Fibroblast of gingiva (primary cell): ENCODE measurements at places on chromosomes 1 and 21.

DNA sequence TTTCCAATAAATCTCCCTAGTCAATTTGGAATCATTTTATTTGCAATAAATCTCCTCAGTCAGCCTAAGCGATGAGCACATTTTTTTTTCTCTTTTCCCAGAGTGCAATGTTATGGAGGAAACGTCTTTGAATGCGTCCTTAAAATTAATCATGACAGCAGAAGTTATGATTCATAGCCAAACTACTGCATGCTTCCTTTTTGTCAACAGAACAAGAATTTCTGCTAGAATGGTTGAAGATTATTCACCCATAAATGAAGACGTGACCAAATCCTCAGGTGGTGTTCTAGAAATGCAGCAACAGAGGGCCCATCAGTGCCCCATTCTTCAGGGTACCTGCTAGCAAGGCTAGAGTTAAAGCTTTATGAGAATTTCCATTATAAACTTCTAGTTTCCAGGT lies 407.9 kb upstream of the PKN2 start:
- peak; percentile 32 for DNase-seq

DNA sequence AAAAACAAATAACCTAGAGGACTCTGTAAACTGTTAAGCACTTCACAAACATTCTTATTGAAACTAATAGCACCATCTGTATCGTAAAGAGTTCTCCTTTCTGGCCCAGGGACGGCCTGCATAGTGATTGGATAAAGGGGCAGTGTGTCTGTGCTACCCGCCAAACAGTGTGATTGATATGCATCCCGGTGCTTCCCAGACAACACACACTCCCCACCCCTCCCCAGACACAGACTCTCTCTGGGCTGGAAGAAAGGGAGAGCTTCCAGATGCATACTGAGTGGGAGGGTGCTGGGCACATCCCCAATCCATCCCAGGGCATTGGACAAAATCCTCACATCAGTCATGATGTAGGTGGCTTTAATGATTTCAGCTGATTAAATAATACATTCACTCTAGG lies 3.7 kb downstream of the HSD11B1 start:
- DNase-seq = no peak

GRCh38 chr1:116586741-116587143 lies 15.9 kb upstream of the CD58 start:
- peak; percentile 68 for DNase-seq

GRCh38 chr21:14850394-14850793 lies 214.4 kb downstream of the NRIP1 start:
- DNase-seq = no peak

GRCh38 chr1:157106813-157107189 lies 7.2 kb upstream of the ETV3L start:
- no peak for DNase-seq

DNA sequence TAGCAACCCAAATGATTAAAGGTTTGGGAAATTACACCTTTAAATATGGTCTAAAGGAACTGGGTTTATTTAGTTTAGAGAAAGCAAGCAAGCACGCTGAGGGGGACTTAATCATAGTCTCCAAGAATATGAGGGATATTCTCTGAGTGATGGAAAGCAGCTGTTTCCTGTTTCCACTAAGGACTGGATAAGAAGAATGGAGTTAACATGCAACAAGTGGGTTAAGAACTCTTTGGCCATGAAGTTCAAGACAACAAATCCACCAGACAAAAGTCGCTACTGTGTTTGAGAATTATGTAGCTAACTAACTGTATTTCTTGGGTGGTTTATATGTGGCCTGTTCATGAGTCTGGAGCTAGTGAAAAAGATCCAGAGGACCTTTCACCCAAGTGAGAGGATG lies 85.7 kb downstream of the TGFB2 start:
- no peak for DNase-seq
